ENCODE measurements at places on chromosomes 2 and 18.

- DNase-seq: no peak
These were observed 961 bp downstream of the GEN1 start for GRCh38 chr2:17754773-17755425.

GRCh38 chr2:201322772-201323171 lies 34.4 kb downstream of the FLACC1 start:
- no peak for DNase-seq

DNA sequence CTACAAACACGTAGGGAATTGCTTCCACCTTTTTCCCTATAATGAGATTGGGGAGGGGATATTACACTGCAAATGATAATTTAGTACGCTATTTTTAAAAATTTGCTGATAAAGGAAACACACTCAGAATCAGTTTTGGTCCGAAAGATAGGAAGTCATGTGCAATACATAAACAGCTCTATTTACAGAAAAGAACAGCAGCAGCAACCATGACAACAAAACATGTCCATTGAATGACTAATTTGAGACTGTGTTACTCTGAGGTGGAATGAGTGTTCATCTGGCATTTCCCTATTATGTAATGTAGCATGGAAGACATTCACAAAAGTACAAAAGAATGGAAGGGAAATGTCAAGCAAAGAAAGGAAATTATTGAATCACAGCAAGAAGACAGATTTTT lies 337.2 kb downstream of the NBAS start:
- DNase-seq: no peak

DNA sequence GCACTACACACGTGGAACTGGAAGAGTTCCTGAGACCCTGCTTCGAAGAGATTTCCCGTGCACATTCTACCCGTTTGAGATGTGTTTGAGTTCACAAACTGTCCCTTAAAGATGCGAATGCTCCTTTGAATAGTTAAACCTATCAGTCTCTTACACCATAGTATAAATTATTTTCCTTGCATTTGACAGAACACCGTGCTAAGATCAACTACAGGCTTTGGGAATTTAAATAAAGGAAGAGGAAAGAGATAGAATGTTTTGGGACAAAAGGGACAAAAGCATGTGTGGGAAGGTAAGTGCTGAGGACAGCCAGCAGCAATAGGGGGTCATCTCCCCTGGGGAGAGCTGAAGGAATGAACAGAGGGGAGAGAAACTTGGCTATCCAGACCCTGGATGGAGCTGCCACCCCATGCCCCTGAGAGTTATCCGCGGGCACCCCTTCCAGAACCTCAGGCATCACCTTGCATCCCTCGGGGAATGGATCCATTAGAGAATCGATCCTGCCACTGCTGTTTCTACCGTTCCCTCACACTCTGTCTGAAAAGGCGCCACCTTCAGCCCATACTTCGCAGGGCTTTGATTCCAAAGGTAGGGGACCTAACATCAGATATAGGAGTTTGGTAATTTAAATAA lies 888 bp upstream of the ADCY3 start:
- DNase-seq: peak; percentile 25

GRCh38 chr2:189803431-189803830 lies 19.2 kb downstream of the PMS1 start:
- no peak for DNase-seq

DNA sequence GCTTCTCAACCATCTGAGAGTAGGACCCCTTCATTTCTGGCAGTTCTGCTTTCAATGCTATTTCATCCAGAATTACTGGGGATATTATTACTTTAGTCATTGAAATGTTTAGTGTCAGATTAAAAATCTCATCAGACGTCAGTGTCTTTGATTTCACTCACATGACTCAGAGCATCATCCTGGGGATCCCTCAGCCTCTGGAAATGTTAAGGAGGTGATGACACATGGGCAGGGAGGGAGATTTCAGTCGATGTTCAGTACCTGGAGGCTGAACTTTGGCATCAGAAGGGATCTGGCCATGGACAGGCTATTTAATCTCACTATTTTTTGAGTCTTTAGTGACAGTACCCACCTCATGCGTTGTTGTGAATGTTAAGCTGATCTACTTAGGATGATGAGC lies 39.1 kb downstream of the OSBPL6 start:
- DNase-seq: no peak

- DNase-seq: peak; percentile 65
These were observed at the start of gene FBXO36 for GRCh38 chr2:229922449-229923386. FBXO36 (plus strand) TSS chr2:229922503; CDS start chr2:229922514, 11 bp downstream.

DNA sequence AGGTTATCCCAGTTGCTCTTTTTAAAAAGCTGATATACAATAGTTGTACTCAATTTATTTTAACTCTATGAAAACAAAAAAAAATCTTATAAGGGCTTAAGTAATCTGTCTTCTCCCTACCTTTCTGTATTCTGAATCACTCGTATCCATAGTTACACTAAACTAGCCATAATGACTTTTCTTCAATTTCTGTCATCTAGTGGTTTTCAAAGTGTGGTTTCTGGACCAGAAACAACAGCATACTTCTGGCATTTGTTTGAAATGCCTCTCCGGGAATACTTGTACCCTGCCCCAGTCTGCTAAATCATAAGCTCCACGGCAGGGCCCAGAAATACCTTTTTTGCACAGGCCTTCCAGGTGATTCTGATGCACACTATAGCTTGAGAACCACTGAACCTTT lies 253.6 kb downstream of the LRRTM4 start:
- no peak for DNase-seq

DNA sequence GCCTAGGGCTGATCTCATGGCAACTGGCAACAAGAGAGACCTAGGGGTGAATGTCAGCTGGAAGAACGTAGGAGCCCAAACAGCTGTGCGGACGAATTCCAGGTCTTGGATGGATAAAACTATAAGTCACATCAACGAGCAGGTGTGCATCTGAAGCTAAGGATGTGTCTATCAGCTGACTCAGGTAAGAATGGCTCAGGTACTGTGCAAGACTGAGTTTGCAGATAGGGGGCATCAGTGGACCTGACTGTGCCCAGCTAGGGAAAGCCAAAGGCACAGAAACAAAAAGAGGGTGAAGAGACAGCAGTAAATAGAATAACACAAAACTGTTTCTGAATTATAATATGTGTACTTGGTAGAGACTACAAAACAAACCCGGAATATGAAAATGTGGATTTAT lies 357.3 kb downstream of the ZEB2 start:
- no peak for DNase-seq

GRCh38 chr2:197081294-197081693 lies 154.8 kb upstream of the PGAP1 start:
- no peak for DNase-seq

- no peak for DNase-seq
These were observed 2.3 kb upstream of the GTF3C3 start for GRCh38 chr2:196801674-196802261.

DNA sequence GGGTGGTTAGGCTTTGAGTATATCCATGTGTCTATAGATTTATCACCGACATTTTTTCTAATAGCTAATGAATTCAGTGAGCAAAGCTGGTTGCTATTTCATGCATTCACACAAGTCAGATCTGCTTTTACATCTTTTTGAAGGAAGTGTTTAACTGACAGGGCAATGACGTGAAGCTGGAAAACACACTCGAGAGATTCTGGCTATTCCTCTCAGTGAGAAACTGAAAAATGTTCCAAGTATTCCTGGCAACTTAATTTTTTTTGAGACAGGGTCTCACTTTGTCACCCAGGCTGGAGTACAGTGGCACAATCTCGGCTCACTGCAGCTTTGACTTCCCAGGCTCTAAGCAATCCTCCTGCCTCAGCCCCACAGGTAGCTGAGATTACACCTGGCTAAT lies 21.2 kb downstream of the RNF138 start:
- no peak for DNase-seq

DNA sequence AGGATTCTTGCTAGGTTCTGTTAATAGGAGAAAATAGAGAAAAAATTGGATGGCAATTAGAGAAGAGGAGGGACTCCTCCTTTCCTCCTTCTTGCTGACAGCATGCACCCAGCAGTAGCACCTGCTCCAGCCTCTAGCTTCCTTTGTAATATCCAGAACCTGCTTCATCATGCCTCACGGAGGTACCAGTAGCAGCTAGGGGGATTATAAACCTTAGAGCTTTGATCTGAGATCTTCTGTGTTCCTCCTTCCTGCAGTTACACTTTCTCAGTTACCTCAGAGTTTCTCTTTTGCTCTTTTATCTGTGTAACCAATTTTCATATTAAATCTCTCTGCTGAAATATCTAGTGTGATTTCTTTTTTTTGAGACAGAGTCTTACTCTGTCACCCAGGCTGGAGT lies 16.6 kb downstream of the DPP4 start:
- no peak for DNase-seq

DNA sequence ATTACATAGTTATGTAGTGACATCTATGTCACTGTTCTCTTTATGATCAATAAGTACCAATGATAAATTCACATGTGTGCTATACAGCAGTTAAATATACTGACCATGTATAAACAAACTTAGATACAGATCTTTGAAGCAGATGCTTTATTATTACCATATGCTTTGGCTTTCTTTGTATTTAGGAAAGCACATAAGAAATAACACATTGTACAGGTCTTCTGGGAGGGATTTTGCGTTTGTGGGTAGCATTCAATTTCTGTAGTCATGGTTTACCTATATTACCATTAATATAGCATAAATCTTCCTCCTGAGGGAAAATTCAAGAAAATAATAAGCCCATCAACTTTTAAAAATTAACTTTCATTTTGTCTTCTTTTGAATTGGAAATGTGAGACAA lies 1.6 kb upstream of the PDE1A start:
- DNase-seq: no peak

GRCh38 chr2:128395196-128395595 lies 76.5 kb upstream of the HS6ST1 start:
- no peak for DNase-seq

GRCh38 chr2:160275656-160276055 lies 75.6 kb upstream of the ITGB6 start:
- DNase-seq: no peak

GRCh38 chr2:223625652-223626051 lies 23.5 kb upstream of the SCG2 start:
- no peak for DNase-seq

DNA sequence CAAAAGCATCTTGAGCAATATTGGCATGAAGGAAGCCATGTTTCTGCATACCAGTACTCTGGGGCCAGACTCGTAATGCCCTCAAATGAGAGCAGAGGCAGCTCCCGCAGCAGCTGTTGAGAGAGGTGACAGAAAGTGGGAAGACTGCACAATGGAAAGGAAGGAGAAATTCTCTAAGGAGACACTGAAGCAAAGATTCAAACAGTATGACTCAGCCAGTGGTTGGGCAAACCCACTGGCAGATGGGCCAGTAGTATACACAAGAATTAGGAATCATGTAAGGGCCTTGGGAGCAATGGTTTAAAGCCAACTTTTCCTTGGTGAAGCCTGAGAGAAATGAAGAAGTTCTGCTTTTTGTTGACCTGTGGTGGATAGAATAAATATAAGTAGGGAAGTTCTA lies 2092.7 kb upstream of the PIK3C3 start:
- no peak for DNase-seq
